NCI-H1436 (cell line): ENCODE measurements at places on chromosomes 1 and 21.

GRCh38 chr1:159987186-159987585 lies 33.1 kb upstream of the SLAMF9 start:
- no peak for DNase-seq

DNA sequence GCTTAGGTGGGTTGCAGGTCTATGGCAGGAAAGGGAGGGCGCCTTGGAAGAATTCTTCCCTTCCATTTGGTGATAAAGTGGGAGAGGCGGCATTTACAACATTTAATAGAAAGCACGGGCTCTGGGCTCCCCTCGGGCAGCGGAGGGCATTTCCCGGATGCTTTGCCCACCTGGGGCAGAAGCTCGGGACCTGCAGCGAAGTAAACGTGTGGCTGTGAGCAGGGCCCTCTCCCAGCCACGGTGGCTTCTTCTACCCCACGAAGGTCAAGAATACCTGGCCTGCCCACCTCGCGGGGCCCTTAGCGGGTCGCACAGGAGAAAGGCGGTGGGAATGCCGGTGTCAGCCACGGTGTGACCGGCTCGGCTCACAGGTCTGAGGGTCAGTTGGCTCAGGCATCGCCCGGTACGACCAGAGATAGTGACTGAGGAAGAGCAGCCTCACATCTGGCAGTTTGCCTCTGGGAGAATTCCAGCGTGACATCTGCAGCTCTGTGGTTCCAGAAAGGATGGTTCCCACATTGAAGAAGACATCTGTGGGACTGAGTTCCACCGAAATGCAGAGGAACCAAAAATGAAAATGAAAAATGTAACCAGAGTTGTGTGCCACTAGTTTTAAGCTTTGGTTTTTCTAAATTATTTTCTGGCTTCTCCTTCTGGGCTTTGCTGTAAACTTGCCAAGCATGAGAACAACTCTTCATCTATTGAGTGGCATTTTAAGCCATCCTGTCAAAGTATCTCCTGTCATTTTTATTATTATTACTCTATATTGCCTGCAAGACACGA lies 720 bp upstream of the F3 start:
- no peak for DNase-seq

GRCh38 chr1:155893389-155894142 lies 17.6 kb downstream of the RIT1 start:
- no peak for DNase-seq

- no peak for DNase-seq
These were observed 22.9 kb downstream of the BCAS2 start for GRCh38 chr1:114558544-114558943.

- no peak for DNase-seq
These were observed 64.1 kb upstream of the ATP1B1 start for GRCh38 chr1:169042377-169042776.

DNA sequence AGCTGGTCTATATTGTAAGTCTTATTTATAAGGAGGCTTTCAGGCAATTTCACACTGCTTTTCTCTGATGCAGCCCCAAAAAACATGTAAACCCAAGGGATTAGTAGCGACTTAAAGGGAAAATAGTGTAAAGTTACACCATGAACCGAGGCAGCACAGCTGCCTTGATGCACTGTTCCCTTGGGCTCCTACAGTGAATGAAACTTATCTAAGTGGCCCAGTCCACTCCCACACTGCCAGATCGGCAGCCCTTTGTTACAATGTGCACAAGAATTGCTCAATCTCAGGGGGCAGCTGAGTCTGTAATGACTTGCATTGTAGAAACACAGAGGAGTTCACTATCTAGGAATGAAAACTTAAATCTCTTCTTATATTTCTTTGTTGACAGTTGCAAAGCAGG lies 120.8 kb upstream of the ADGRL2 start:
- peak; percentile 33 for DNase-seq

- no peak for DNase-seq
These were observed 14.7 kb downstream of the KCNA10 start for GRCh38 chr1:110504226-110504625.

GRCh38 chr1:222096883-222097282 lies 355.0 kb upstream of the DUSP10 start:
- no peak for DNase-seq
